Naive B cell (primary cell): ENCODE measurements at places on chromosomes 4 and X. TPM values are rescaled to one million over a fixed set of nuclear protein-coding genes. Genes with fewer than 3 reads are reported as not detected.

DNA sequence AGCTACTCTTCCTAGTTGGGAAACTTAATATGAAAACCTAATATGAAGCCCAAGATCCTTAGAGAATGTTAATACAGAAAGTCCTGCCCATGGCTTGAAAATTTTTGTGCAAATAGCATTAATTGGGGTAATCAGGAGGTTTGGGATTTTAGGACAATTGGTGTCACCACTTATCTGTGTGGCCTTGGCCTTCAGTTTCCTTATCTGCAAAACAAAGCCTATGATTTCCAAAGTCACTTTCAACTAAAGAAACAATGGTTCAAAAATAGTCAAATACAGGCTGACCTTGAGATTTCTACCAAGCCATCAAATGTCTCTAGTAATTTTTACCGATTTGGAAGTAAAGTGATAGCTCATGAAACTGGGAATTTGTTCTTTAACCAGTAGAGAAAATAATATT is 40.2 kb upstream of the FAM9C start:
- DNase-seq: no peak
- H3K4me3 ChIP-seq: no peak overlapping the region
- peak overlapping the region; percentile 92 for H3K27ac ChIP-seq
- H3K27me3 ChIP-seq: no peaks in the 10 kb centered on the region
- H3K4me1 ChIP-seq: peaks cover 65% of the 10 kb centered on the region

GRCh38 chr4:122777846-122778673 is 45.6 kb downstream of the BBS12 start:
- no peak for DNase-seq
- no peak overlapping the region for H3K4me3 ChIP-seq
- peaks cover 16% of the 10 kb centered on the region for H3K27me3 ChIP-seq
- no peak overlapping the region for H3K27ac ChIP-seq
- no peaks in the 10 kb centered on the region for H3K4me1 ChIP-seq
- H3K36me3 ChIP-seq: no peaks in the 10 kb centered on the region

DNA sequence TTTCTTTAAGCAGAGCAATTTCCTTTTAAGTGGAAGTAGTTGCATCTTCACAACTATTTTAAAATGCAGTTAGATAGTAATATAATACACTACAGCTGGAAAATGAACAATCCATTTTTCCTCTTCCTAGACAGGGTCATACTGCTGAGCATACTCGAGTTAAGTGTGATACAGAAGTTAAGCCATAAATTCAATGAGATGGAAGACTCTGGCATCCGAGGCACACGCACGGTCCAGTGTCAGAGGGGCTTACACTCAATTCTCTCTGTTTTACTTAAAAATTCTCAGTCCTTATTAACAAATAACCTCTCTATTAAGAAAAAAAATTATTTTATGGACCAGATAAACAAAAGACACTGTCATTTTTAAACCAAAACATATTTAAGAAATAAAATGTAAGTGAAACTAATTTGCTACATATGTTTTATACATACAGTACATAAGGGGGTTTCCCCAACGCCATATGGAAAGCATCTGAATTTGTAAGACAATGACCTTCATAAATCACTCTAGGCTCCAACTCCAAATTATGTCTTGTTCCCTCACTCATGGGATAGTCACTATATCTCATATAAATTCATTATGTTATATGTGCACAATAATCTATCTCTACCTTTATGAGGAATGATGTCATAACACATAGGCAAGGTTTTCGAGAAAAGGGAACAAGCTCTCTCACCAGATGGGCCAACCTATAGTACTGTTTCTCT is 315.3 kb downstream of the PAPSS1 start:
- H3K27me3 ChIP-seq: peaks cover 9% of the 10 kb centered on the region
- no peak overlapping the region for H3K4me3 ChIP-seq
- no peaks in the 10 kb centered on the region for H3K36me3 ChIP-seq
- no peak for DNase-seq
- no peaks in the 10 kb centered on the region for H3K4me1 ChIP-seq
- H3K27ac ChIP-seq: no peak overlapping the region

GRCh38 chrX:140273921-140274320 is 230.9 kb downstream of the SOX3 start:
- no peak for DNase-seq
- no peaks in the 10 kb centered on the region for H3K36me3 ChIP-seq
- H3K27ac ChIP-seq: no peak overlapping the region
- H3K4me3 ChIP-seq: no peak overlapping the region
- H3K4me1 ChIP-seq: no peaks in the 10 kb centered on the region
- no peaks in the 10 kb centered on the region for H3K27me3 ChIP-seq

DNA sequence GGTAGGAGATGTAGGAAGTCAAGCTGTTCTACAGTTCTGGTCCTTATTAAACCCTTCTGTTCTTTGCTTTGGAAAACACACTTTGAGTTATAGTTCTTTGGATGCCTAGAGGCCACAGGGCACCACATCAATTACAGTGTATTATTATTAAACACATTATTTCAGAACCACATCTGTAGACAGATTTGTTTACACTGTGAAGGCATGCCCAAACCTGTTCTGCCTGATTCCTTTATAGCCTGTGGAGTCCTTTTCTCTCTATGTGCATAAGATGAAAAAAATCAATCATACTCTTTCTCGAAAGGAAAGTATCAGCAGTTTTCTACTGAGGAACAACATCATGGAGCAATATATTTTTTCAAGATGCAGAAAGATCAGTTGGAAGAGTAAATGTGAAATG is 371.3 kb upstream of the INTU start:
- H3K36me3 ChIP-seq: no peaks in the 10 kb centered on the region
- H3K27ac ChIP-seq: no peak overlapping the region
- H3K4me3 ChIP-seq: no peak overlapping the region
- no peaks in the 10 kb centered on the region for H3K4me1 ChIP-seq

RAB39B gene
- polyA plus RNA-seq: 5.1 TPM

- H3K27me3 ChIP-seq: no peaks in the 10 kb centered on the region
- peaks cover 21% of the 10 kb centered on the region for H3K4me1 ChIP-seq
- H3K36me3 ChIP-seq: peaks cover 6% of the 10 kb centered on the region
- no peak for DNase-seq
Observed at GRCh38 chr4:128290526-128290925, 2.9 kb upstream of the PGRMC2 start.

DNA sequence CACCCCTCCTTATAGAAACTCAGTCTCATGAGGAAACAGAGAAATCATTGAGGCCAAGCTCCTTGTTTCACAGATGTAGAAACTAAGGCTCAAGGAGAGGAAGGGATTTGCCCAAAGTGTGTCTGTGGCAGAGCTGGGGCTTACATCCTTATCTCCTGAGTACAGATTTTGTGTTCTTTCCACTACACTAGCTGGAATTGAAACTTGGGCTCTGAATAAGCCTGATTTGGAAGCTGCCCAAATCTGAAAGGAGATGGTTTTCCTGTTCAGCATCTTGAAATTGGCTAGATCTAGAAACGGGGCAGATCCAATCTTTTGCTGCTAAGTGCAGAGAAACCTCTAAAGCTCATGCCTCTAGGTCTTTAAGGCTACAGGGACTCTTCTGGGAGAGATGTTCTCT is 24.3 kb downstream of the AWAT2 start:
- H3K4me1 ChIP-seq: no peaks in the 10 kb centered on the region
- no peak for DNase-seq
- H3K36me3 ChIP-seq: no peaks in the 10 kb centered on the region
- no peak overlapping the region for H3K27ac ChIP-seq
- H3K4me3 ChIP-seq: no peak overlapping the region

HTR2C gene
- not detected for polyA plus RNA-seq

GRCh38 chr4:23504083-23504482 is 385.8 kb downstream of the PPARGC1A start:
- no peak overlapping the region for H3K4me3 ChIP-seq
- H3K27ac ChIP-seq: no peak overlapping the region
- no peak for DNase-seq
- H3K27me3 ChIP-seq: no peaks in the 10 kb centered on the region
- H3K36me3 ChIP-seq: no peaks in the 10 kb centered on the region
- H3K4me1 ChIP-seq: no peaks in the 10 kb centered on the region
